ENCODE measurements at places on chromosomes 12 and 14. TPM values are rescaled to one million over a fixed set of nuclear protein-coding genes. Genes with fewer than 3 reads are reported as not detected.

Gene CLBA1
- polyA plus RNA-seq = 5.9 TPM

Gene SERPINA5
- 0.12 TPM for polyA plus RNA-seq

Gene TOMM20L
- polyA plus RNA-seq = not detected

Gene SERPINA6
- polyA plus RNA-seq = not detected

Gene CCDC197
- not detected for polyA plus RNA-seq

Gene C1QL4
- not detected for polyA plus RNA-seq

Gene RNU4-1
- not detected for polyA plus RNA-seq

Gene AQP5
- polyA plus RNA-seq = not detected

Gene CCDC38
- not detected for polyA plus RNA-seq

Gene ST8SIA1
- polyA plus RNA-seq = not detected

Gene CDH24
- polyA plus RNA-seq = 9.0 TPM

GRCh38 chr12:76124456-76124855, 40.0 kb upstream of the NAP1L1 start:
- DNase-seq = no peak

- DNase-seq = no peak
Measured at GRCh38 chr14:54278665-54279295, 118.0 kb upstream of the CDKN3 start.

DNA sequence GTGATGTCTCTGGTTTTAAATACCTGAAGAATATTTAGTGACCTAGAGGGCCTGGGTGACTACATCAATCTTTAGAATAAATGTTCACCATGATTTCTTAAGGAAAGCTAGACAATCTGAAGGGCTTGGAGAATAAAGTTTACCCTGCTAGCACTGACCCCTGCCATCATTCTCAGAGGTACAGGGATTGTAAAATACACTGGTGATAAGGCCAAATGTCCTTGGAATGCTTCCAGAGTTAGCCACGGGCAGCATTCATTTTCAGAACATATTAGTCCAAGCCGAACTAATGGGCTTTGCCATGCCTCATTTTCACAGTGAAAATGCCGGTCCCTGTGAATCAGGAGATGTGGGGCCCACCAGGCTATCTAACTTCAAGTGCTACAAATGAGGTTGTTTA, 1381.7 kb upstream of the SEL1L start:
- no peak for DNase-seq

DNA sequence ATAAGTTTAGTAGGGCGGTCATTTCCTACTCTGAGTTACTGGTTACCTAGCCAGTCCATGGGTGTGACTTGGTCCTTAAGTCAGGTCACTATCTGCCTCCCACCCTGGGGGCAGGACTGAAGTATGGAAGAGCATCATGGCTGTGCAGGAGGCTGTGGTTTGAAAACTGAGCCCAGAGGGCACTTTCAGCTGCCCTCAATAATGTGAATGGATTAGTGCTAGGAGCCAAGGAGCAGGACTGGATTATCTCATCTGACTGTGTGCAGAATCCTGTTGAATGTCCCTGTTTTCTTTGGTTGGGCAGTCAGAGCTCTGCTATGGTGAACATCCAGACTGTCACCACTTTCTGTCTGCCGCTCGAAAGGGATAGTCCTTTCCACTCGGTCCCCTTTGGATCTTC, 1.6 kb downstream of the ATXN7L3B start:
- no peak for DNase-seq

- no peak for DNase-seq
Measured at GRCh38 chr12:118287728-118288127, 85.0 kb downstream of the TAOK3 start.

DNA sequence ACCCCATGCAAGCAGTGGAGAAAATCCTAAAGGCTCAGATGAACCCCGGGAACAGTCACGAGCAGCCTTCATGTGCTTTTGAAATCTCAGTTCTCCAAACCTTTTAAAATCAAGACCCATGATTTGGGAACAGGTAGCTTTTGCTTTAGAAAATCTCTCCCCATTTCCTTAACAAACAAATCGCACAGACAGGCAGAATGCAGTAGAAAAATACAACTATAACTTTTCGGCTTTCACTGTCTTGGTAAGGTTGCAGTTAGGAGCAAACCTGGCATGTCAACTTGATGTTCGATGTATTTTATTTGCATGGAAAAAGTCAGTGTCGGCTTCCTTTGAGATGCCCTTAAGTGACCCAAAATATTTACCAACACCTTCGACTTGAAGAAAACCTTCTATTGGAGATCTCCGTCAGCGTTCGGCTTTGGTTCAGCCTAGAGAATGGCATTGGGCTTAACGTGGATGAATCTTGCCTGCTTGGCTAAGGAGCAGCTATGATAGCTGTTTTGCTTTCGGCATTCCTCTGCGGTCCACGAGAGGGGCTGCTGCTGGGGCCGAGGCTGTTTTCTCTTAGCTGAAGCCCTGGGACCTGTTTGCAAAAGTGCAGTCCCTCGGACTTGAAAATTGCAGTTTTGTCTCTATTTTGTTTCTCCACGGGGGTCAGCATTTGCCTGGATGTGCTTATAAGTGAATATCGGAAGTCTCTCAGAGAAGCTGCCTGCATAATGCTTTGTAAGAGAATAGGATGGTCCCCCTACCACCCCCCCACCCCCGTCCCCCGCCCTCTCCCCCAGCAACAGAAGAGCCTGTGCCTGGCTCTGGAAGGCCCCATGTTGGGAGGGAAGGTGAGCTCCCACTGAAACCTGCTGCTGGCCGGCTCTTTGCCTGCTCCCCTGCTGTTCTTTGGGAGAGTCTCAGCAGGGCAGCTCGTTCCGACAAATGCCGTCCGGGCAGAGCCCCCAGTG, 122.8 kb downstream of the AACS start:
- no peak for DNase-seq

DNA sequence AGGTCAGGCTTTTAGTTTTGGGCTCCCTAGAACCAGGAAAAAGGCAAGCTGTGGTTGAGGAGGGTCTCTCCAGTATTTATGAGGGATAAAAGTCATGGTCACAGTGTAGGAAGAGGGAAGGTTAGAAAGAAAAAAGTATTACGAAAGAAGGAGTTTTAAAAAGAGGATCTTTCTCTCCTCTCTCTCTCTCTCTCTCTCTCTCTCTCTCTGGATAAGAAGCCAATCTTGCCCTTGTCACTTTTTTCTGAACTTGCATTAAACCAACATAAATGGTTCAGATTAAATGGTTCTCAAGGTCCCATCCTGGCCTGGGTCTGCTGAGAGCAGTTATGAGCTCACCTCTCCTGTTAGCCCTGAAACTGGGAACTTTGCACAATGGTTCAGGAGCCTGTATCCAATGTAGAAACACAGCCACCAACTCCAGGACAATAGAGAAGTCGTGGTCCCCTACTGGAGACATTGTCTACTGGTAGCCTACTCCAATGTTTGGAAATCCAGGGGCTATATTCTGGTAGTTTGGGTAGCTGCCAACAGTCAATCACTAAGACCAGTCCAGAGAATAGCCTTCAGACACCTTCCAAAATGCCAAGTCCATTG, 131.9 kb downstream of the DAD1 start:
- no peak for DNase-seq

DNA sequence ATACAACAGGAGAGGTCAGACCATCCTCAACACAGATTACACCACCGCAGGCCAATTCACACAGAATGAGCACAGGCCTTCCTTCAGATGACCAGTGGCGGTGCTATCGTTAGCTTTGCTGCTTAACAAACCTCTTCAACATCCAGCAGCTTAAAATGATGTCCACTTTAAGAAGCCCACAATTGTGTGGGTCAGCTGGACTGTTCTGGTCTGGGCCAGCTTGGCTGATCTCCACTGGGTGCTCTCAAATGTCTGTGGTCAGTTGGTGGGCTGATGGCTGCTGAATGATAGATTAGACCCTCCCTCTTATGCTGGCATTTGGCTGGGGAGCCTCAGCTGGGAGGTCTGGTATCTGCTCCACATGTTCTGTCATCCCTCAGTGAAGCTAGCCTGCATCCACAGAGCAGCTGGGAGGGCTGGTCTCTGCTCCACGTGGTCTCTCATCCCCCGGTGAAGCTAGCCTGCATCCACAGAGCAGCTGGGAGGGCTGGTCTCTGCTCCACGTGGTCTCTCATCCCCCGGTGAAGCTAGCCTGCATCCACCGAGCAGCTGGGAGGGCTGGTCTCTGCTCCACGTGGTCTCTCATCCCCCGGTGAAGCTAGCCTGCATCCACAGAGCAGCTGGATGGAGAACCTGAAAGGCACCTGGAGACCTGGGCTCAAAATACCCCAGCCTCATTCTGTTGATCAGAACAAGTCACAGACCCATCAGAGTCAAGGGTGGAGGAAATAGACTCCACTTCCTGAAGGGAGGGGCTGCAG, 203.6 kb upstream of the DIO3 start:
- no peak for DNase-seq

DNA sequence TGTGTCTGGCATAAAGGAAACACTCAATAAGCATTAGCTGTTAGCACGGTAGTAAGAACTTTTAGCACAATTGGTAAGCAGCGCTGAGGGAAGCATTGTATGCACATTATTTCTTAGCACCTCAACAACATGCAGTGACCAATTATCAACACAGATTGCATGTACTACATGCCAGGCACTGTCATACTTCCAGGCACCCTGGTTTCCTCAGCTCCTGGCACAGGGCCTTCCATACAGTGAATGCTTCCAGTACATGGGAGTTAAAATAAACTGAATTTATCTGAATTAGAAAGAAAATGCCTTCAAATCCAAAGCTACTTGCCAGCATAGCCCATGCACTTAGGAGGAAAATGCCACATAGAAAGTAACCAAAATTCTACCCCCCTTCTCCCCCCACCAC, 59.4 kb downstream of the TUNAR start:
- DNase-seq = no peak

- DNase-seq = no peak
Measured at GRCh38 chr14:101276309-101277091, 284.8 kb upstream of the DIO3 start.

GRCh38 chr12:131565267-131566015, 145.4 kb upstream of the SFSWAP start:
- no peak for DNase-seq

DNA sequence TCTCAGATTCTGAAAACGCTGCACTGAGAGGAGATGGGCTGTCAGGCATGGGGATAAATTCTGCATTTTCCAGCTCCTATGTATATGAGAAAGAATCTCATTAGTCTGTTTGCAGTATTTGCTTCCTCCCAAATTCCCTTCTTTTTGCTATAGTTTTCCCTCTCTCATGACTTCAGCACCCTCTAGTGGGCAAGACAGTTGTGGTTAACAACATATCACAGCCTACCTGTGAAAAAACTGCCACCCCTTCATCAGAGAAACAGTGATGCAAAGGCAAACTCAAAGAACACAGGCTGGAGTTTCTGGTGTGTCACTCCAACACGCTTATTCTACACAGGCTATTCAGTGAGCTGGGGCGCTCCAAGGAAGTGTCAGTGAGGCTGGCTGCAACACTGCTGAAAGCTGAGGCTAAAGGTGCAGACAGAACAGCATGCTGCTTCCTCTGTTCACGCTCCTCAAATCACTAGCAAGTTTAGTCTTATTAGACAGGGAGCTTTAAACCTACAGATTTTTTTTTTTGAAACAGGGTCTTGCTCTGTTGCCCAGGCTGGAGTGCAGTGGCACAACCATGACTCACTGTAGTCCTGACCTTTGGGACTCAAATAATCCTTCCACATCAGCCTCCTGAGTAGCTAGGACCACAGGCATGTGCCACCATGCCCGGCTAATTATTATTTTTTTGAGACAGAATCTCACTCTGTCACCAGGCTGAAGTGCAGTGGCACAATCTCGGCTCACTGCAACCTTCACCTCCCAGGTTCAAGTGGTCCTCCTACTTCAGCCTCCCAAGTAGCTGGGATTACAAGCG, 19.3 kb downstream of the ZC2HC1C start:
- no peak for DNase-seq

- DNase-seq = no peak
Measured at GRCh38 chr12:73321319-73321718, 1049.1 kb downstream of the TRHDE start.

DNA sequence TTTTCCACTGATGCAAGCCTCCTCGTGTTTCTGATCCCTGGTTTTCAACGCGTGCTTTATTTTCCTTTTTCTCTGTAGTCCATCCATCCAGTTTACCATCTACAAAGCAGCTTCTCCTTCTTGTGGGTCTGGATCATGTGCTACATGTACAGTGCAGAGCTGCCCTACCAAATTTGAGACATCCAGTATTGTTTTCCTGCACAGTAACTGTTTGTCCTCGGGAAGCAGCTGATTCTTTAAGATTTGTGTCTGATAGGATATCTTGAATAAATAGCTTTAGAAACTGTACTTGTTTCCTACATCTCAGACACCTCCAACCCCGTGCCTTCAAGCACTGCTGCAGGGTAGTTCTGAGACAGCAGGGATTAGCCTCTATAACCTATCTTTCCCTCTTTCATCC, 368.1 kb upstream of the FAR2 start:
- no peak for DNase-seq

DNA sequence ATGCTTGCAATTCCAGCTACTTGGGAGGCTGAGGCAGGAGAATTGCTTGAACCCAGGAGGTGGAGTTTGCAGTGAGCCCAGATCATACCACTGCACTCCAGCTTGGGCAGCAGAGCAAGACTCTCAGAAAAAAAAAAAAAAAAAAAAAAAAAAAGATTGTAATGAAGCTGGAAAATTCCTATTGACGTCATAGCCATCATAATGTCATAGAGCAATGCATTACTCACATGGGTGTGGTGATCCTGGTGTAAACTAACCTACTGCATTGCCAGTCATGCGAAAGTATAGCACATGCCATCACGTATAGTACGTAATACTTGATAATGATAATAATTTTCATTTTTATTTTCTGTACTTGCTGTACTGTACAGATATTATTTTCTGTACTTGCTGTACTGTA, 42.7 kb upstream of the NID2 start:
- DNase-seq = no peak

GRCh38 chr14:103009559-103009958, 47.8 kb downstream of the CDC42BPB start:
- DNase-seq = no peak

GRCh38 chr14:53929871-53930715, 26.5 kb downstream of the BMP4 start:
- DNase-seq = no peak

DNA sequence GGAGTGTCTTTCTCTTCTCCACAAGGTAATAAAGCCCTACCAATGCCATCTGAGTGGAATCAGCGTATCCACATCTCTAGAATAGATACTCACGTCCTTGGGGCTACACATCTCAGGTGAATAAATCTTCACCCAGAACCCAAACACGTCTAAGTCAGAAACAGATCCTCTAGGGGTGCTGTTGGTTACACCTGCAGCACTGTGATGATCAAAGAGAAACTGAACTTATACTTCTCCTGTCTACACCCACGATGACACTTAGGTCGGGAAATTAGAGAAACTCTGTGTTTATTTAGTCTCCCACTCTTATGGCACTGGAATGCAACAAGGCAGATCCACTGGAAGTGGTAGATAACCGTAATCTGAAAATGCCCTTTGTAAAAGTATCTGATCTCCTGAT, 46.2 kb downstream of the WIF1 start:
- DNase-seq = no peak

DNA sequence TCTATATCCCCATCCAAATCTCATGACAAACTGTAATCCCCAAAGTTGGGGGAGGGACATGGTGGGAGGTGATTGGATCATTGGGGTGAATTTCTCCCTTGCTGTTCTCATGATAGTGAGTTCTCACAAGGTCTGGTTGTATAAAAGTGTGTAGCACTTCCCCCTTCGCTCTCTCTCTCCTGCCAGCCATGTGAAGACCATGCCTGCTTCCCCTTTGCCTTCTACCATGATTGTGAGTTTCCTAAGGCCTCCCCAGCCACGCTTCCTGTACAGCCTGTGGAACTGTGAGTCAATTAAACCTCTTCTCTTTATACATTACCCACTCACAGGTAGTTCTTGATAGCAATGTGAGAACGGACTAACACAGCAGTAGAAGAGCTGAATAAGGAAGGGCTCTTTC, 62.6 kb upstream of the VASH1 start:
- DNase-seq = no peak

GRCh38 chr12:111099186-111099585, 178.8 kb upstream of the MYL2 start:
- DNase-seq = no peak

Data from BJ (cell line).